ENCODE measurements at places on chromosomes 3 and 15.

DNA sequence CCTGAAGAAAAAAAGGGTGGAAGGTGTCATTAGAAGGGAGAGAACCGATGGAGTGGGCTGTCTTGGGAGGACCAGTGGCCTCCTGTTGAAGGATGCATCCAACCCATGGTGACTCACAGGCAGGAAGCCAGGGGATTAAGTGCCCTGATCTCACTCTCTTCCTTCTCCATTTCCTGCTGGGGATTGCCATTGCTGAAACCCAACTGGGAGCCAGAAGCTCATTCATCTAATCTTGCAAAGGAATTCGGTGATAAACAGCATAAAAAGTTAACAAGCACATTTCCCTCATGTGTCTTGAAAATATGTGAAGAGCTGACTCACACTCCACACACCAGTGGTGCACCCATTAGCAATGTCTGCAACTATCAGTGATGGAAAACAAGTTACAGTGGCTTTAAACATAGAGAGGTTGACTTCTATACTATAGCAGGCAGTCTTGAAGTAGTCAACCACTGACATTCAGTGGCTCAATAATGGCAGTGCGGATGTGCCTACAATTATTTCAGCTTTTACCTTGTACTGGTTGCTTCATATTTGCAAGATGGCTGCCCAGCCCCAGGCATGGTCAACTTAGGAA, 12.8 kb upstream of the CSRNP1 start:
- DNase-seq = peak; percentile 54

DNA sequence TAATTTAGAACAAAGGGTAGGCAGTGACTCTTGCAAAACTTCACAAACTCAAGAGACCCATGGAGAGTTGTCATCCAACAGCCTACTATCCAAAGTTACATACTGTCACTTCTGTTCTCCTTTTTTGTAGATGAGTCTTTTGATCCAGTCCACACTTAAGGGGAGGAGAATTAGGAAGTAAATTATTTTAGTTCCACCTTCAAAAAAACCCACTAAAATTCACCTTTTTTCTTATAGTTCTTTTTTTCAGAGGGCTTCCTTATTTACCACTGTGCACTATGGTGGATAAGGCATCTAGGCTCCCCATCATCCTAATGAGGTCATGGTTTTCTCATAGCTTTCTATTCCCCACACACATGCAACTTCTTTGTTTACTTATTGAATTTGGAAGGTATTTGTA, 8.6 kb upstream of the TCAIM start:
- no peak for DNase-seq

DNA sequence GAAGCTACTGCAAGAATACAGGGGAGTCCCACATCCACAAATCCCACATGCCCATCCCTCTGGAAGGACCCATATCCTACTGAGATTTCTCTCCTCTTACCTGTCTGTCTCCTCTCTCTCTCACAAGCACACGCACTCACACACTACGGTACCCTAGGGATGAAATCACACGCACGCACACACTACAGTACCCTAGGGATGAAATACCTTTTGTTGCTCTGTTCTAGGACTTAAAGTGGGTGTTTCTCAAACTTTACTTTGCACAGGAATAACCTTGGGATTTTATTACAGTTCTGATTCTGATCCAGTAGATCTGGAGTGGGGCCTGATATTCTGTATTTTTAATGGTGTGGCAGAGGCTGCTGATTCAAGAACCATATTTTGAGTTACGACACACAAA, 622.2 kb upstream of the ZNF385D start:
- no peak for DNase-seq

- no peak for DNase-seq
Measured at GRCh38 chr15:48832648-48833047, 21.8 kb upstream of the CEP152 start.

DNA sequence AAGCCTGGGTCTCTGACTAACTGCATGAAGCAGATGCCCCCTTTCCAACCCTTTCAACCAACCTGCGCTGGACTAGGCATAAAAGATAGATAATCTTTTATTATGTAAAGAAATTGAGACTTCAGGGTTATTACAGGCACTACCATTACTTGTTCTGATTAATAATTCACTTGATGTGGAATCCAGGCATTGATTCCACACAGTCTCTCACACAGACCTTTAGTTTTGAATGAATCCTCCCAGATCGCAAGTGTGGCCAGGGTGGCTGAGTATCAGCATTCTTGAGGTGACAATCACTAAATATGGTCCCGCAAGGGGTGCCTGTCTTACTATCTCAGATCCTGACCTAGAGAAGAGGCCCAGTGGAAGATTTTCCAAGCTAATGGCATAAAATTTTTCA, 368.9 kb upstream of the ONECUT1 start:
- DNase-seq = no peak

GRCh38 chr3:46979958-46980497, 562 bp downstream of the NBEAL2 start:
- DNase-seq = peak; percentile 54

DNA sequence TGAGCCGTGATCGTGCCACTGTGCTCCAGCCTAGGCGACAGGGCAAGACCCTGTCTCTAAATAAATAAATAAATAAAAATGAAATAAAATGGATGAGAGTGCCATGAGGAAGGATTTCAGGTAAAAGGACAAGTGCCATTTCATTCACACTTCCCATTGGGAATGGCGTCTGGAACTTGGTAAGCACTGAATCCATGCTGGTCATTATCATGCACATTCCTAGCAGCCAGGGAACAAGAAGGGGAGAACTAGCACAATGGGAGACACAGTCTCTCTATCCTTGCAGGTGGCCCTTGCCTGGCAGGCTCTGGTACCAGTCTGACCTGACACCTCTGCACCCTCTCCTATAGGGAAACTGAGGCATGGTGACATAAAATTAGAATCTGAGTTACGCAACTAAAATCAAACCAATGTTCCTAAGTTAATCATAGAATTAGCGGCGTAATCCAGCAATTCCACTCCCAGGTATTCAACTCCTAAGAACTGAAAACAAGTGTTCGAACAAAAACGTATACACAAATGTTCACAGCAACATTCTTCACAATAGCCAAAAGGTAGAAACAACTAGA, 70.8 kb upstream of the MFGE8 start:
- no peak for DNase-seq

DNA sequence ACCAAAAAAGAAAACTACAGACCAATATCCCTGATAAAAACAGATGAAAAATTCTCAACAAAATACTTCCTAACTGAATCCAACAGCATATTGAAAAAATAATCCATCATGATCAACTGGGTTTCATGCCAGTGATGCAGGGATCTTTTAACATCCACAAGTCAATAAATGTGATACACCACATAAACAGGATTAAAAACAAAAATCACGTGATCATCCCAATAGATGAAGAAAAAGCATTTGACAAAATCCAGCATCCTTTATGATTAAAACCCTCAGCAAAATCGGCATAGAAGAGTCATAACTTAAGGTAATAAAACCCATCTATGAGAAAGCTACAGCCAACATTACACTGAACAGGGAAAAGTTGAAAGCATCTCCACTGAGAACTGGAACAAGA, 107.5 kb downstream of the DCLK3 start:
- no peak for DNase-seq

GRCh38 chr3:64148955-64149653, 76.2 kb downstream of the PRICKLE2 start:
- peak; percentile 20 for DNase-seq

All from NB4 (cell line).